Activated T-helper 17 cell treated with anti-CD3 and anti-CD28 coated beads, Interleukin-2, amount 50 U/mL, for 72 hours (primary cell): ENCODE measurements at places on chromosomes 1 and 21. TPM values are rescaled to one million over a fixed set of nuclear protein-coding genes. Genes with fewer than 3 reads are reported as not detected.

DNA sequence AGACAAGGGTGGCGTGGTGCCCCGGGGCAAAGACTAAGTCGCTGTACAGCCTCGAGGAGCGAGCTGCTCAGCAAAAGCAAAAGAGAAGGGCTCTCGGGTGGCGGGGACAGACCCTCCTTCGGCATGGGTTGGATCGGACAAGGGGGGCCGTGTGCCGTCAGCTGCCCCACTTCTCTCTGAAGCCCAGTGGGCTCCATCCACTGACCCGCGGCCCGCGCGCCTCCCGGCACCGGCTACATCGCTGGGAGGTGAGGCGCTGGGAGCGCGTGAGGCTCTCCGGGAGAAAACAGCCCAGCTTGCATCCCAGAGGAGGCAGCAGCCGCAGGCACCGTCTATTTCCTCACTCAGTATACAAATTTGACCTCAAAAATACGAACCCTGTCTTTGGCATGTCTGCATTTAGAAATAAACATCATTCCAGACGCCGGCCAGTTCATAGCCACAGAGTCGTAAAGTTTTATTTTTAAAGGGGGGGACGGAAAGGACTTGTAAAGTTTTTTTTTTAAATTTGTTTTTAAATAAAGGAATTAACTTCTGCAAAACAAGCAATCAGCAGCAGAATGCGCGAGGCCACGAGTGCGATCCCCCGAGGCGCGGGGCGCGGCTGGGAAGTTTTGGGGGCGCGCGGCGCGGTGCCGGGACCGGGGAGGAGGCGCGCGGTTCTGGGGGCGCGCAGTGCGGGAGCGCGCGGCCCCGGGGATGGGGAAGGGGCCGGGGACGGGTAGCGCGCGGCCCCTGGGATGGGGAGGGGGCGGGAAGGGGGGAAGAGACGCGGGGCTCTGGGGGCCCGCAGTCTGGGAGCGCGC lies 689 bp upstream of the GPR137B start:
- no peak for ATAC-seq

DNA sequence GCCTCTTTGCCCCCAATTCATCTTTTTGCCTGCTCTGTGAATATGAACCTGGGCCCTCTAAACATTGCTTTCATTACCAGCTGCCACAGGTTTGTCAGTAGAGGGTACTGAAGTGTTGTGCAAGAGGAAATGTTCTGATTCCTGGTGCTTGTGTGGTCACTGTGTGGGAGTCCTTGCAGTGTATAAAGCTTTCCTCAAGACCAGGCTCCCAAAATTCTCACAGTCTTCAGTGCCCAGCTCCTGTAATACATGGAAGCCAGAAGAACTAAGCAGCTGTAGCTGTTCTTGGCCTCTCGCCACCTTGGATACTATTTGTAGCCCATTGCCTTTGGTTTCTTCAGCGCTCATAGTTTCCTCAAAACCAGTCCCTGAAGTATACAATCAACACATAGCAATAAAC lies 1046.2 kb downstream of the BRINP3 start:
- no peak for ATAC-seq

DNA sequence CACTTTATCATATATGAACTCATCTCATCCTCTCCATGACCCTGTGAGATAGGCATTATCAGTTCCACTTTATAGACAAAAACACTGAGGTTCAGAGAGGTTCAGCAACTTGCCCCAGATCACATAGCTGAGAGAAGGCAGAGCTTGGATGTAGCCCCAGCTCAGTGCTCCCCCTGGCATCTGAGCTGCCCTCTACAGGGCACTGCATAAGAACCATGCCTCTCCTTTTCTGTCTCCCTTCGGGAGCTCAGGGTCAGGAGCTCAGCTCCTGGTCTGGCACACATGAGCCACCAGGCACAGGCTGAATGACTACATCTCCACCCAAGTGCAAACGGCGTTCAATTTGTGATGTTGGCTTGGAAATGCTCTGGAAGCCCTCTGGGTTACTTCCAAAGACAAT lies 16.9 kb downstream of the RAB7B start:
- ATAC-seq, result no peak

DNA sequence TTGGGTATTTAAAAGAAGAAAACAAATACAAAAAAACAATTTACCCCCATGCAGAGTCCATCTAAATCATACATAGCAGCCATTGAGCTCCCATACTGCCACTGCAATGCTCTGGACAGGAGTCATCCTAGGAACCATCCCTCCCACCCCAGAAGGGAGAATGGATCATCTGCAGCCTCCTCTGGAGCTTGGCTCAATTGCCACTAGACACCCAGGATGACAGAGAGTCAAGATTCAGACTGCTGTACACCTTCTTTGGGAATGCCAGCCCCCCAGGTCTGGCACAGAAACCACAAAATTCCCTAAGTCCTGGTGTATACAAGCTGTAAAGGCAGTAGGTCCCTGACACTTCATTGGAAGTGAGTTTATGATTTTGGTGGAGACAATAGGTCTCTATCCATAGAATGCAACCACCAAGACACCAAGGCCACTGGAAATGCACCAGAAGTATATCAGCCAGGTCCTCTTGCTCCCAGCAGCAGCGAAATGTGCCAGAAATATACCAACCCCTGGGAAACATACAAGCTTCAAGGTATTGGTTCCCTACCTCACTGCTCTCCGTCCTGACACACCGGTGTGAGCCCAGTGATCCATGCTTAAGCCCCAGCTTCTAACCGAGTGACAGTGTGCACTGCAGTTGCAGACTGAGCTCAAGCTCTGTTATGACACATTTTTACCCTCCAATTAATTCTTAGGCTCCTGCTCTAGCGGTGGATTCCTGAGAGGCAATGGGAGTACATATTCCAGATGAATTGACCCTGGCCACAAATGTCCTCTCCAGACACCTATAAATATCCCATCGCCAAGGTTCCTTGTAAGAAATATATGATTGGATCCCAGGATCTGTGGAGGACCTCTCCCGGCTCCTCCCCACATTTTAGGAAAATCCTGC lies 4.4 kb downstream of the TAL1 start:
- no peak for ATAC-seq

DNA sequence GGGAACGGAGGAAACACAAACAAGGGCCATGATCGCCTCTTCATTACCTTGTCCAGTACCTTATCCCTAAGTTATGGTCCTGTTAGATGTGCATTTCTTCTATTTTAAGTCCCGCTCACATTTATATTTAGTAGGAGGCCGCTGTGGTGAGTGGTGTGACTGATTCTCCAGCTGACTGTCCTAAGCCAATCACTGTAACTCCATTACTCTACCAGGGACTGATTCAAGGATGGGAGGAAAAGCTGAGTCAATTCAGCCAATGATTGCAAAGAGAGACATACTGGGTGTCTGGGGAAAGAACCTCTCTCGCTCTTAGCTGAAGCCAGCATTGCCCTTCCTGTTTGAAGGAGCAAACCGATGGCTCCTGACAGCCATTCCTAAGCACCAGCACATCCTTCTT lies 59.7 kb downstream of the TGFBR3 start:
- no peak for ATAC-seq

DNA sequence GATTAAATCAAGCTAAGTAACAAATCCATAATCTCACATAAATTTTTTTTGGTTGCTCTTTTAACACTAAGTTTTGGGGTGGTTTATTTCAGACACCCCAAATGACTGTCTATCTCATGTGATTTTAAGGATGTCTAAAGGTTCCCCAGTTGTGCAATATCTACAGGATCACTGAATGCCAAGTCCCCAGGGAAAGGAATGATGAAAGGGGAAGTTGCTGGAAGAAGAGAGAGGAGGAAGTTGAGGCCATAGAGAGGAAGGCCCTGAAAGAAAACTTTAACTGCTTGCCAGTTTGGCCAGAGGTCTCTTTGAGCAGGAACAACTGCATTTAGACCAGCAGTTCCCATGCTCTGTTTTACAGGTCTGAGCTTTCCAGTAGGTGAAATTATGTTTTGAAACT lies 27.5 kb upstream of the SLC19A2 start:
- ATAC-seq, result no peak

GRCh38 chr1:182484067-182484466 lies 34.1 kb downstream of the RGSL1 start:
- no peak for ATAC-seq

GRCh38 chr1:185603158-185603557 lies 131.0 kb upstream of the HMCN1 start:
- ATAC-seq, result no peak

- peak; percentile 99 for ATAC-seq
These were observed 47.9 kb upstream of the GNG4 start for GRCh38 chr1:235697508-235697907.

DNA sequence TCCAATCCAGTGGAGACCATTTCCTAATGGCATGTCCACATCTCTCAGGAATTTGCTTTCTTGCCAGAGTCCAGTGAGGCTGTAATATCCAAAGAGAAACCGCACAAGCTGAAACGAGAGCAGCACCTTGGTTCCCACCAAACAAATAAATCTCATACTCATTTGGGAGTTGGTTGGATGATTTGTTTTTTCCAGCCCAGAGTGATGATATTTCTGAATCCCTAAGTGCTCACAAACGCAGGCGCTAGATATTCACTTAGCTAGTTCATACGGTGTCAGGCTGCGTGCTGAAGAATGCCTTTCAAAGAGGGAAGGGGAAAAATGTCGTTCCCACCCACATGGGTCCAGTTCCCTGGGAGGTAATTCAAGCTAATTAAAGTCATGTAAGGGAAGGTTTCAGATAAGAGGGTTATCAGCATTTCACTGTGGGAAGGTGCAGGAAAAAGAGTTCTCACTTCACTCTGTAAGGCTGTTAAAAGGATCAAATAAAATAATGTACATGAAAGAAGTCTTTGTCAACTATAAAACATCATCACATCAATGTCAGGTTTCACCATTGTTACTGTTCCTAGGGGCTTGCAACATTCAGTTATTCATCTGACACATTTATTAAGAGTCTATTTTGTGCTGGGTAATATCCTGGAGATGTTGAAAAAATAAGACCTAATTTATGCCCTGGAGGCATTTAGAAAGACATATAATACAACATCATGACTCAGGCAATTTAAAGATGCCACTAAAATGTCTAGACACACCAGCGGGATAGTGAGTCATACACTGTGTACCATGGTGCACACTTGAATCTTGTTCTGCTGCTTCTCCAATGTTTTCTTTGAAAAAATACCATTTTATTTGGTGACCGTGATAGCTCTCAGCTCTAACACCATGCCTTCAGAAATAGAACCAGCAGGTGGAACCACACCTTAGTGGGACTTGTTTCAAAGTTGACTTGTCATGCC lies 19.3 kb downstream of the DPT start:
- peak; percentile 31 for ATAC-seq

GRCh38 chr1:9031484-9032259 lies 5.4 kb upstream of the SLC2A7 start:
- ATAC-seq, result no peak

DNA sequence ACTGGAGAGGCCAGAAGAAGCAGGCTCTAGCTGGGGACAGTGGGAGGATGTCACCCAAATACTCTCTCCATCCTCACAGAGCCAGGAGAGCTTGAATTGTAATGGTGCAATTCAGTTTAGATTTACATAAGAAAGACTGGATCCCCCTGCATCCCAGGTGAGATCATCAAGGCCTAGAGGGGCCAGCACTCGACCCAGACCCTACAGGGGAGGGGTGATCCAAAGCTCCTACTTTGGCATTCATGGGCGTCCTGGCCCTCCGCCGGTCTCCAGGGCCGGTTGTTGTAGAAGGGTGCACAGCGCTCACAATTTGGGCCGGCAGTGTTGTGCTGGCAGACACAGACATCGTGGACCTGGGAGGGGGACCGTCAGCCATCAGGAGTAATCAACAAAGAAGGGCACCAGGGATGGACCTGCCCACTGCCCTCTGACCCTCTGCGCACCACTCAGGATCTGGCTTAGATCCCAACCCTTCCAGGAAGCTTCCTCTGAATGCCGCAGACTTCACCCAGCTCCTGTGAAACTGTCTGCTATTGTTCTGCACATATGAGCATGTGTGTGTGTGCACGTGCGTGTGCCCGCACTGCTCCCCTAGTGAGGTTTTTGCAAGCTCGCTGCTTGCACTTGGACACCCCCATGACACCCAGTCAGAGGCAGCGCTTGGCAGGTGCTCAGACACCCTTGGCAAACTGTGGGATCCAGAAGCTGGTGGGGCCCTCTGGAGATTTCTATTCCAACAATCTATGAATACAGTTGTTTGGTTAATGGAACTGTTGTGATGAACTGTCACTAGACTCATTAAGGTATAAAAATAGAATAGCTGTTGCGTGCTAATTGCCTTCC lies 21.6 kb downstream of the LAMB3 start:
- ATAC-seq, result no peak

GRCh38 chr1:119613769-119614720 lies 34.0 kb downstream of the ZNF697 start:
- peak; percentile 68 for ATAC-seq

ATP6V1G3 gene
- not detected for total RNA-seq

DNA sequence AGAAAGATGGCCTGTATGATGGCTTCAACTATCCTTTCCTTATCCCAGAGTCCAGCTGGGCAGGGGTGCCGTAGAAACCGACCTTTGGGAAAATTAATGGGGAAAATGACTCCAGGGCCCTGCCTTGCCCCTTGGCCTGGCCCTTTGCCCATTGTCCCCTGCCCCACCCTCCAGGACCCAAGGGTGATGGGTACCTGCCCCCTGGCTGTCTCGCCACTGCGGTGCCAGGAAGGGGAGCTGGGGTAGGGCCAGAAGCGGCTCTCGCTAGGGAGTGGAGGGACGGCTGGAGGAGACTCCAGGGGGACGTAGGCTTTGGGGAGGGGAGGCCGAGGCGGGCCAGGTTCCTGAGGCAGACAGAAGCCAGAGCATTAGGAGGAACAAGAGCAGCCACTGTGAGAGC lies 29.1 kb upstream of the GOLT1A start:
- ATAC-seq, result no peak

XCL2 gene
- total RNA-seq, result not detected

GRCh38 chr1:43834280-43835081 lies 99.1 kb upstream of the ARTN start:
- no peak for ATAC-seq

DNA sequence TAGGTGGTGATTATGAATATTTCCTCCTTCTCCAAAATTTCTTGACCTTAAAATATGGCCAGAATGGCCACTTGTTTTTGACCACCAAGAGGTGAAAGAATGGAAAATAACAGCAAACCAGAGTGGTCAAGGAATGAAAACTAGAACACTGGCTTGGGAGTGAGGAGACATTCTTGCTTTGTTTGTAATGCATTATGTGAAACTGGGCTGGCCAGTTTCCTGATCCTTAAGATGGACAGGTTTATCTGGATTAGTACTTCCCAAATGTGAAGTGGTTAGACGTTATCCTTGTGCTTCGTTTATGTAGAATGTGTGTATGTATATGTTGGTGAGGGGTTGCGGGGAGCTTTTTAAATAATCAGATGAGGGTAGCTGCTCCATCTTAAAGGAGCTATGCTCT lies 12.8 kb downstream of the PLA2G4A start:
- ATAC-seq, result no peak
